Glomerular endothelial cell (primary cell): ENCODE measurements at places on chromosomes 5 and 9. TPM values are rescaled to one million over a fixed set of nuclear protein-coding genes. Genes with fewer than 3 reads are reported as not detected.

Gene FAXDC2
- 7.8 and 8.9 TPM in 2 replicates for total RNA-seq

Gene CER1
- total RNA-seq = not detected in 2 replicates

Gene TAS2R1
- not detected in 2 replicates for total RNA-seq

Gene DMXL1
- 20.2 and 33.1 TPM in 2 replicates for total RNA-seq

Gene STARD4
- total RNA-seq = 46.4 and 74.7 TPM in 2 replicates

Gene NPR3
- total RNA-seq = 0.70 and 2.9 TPM in 2 replicates

Gene GBA2
- 43.3 and 102 TPM in 2 replicates for total RNA-seq

Gene PCDHB13
- 1.8 and 3.0 TPM in 2 replicates for total RNA-seq

Gene ADAMTS2
- 0.68 and 6.1 TPM in 2 replicates for total RNA-seq

Gene TSSK1B
- total RNA-seq = not detected in 2 replicates
